Thoracic aorta endothelial cell (primary cell): ENCODE measurements at places on chromosomes 1 and 21. TPM values are rescaled to one million over a fixed set of nuclear protein-coding genes. Genes with fewer than 3 reads are reported as not detected.

SH2D1B gene
- 0.07 TPM in 1 of 2 replicates, not detected in the other for total RNA-seq

CASZ1 gene
- total RNA-seq, result 1.2 and 3.7 TPM in 2 replicates

SPRR3 gene
- not detected in 2 replicates for total RNA-seq

FCRL5 gene
- not detected in 2 replicates for total RNA-seq

IGSF9 gene
- total RNA-seq, result 0.07 TPM in 1 of 2 replicates, not detected in the other

PGLYRP3 gene
- total RNA-seq, result not detected in 2 replicates

TNFRSF8 gene
- total RNA-seq, result under 0.01 and 0.22 TPM in 2 replicates

ATP1A2 gene
- not detected in 2 replicates for total RNA-seq

CELA3A gene
- total RNA-seq, result not detected in 2 replicates

SASS6 gene
- total RNA-seq, result 7.6 and 12.9 TPM in 2 replicates

MAN1C1 gene
- 1.1 and 1.9 TPM in 2 replicates for total RNA-seq

GRIK3 gene
- total RNA-seq, result not detected in 2 replicates

GJA9 gene
- total RNA-seq, result not detected in 2 replicates

CNKSR1 gene
- total RNA-seq, result 0.13 TPM in 1 of 2 replicates, not detected in the other

KLHDC9 gene
- total RNA-seq, result 0.79 and 0.80 TPM in 2 replicates

FBXO2 gene
- total RNA-seq, result 0.40 and 0.50 TPM in 2 replicates

S100A5 gene
- not detected in 2 replicates for total RNA-seq

ST6GALNAC5 gene
- not detected in 2 replicates for total RNA-seq

PLA2G5 gene
- total RNA-seq, result 0.36 TPM in 1 of 2 replicates, not detected in the other

CFHR4 gene
- total RNA-seq, result not detected in 2 replicates

ZBTB40 gene
- total RNA-seq, result 18.2 and 23.1 TPM in 2 replicates

OPRD1 gene
- total RNA-seq, result not detected in 2 replicates

TNFRSF25 gene
- total RNA-seq, result 15.2 and 15.4 TPM in 2 replicates

GCSAML gene
- total RNA-seq, result not detected in 2 replicates

OPN3 gene
- total RNA-seq, result 15.6 and 20.0 TPM in 2 replicates

COL8A2 gene
- 1.7 and 3.6 TPM in 2 replicates for total RNA-seq

OR2M4 gene
- not detected in 2 replicates for total RNA-seq

CD1B gene
- total RNA-seq, result not detected in 2 replicates

CRNN gene
- total RNA-seq, result not detected in 2 replicates

IL10 gene
- not detected in 2 replicates for total RNA-seq

SLC44A5 gene
- 12.5 and 14.6 TPM in 2 replicates for total RNA-seq
